Spleen (tissue), 13 donors: ENCODE measurements at places on chromosomes 1 and 21. TPM values are rescaled to one million over a fixed set of nuclear protein-coding genes. Genes with fewer than 3 reads are reported as not detected.

The PLA2G5 gene
- 1.1 TPM for total RNA-seq

The ZNF695 gene
- 1.2 TPM for total RNA-seq

The ABCA4 gene
- 0.64 TPM for total RNA-seq

The SSX2IP gene
- 8.0 TPM for total RNA-seq

The TAS1R1 gene
- 0.72 TPM for total RNA-seq

The IKBKE gene
- 20.1 TPM for total RNA-seq

The C1orf185 gene
- total RNA-seq: not detected

The PDC gene
- not detected for total RNA-seq

The TFF1 gene
- total RNA-seq: not detected

The C1orf94 gene
- total RNA-seq: not detected

The HUNK gene
- total RNA-seq: 0.09 TPM

The SELL gene
- 409 TPM for total RNA-seq

The INSRR gene
- 0.09 TPM for total RNA-seq

The COL6A2 gene
- total RNA-seq: 210 TPM

The GSTM1 gene
- total RNA-seq: 65.0 TPM

The CHRM3 gene
- total RNA-seq: 0.57 TPM

The KRTAP19-1 gene
- not detected for total RNA-seq

The FMOD gene
- 30.0 TPM for total RNA-seq

The NPPA gene
- total RNA-seq: not detected

The CLCNKB gene
- total RNA-seq: not detected
